ENCODE measurements at places on chromosomes 4 and X.
A peak's percentile ranks its signal among the peaks of the same experiment; 100 is the strongest.

DNA sequence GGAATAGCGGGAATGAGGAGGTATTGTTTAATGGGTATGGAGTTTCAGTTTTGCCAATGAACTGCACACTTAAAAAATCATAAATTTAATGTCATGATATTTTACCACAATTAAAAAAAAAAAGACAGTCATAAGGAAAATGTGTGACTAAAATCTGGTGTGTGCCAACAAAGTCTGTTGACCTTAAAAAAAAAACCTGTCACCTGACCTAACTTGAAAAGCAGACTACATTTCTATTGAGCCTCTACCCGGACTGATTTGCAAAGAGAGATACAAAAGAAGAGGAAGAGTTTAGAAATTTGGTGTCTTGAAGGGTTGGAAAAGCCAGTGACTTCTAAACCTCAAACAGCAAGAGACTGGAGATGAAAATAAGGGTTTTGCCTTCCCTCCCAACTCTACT lies 48.4 kb downstream of the TMEM150C start:
- DNase-seq: no peak

DNA sequence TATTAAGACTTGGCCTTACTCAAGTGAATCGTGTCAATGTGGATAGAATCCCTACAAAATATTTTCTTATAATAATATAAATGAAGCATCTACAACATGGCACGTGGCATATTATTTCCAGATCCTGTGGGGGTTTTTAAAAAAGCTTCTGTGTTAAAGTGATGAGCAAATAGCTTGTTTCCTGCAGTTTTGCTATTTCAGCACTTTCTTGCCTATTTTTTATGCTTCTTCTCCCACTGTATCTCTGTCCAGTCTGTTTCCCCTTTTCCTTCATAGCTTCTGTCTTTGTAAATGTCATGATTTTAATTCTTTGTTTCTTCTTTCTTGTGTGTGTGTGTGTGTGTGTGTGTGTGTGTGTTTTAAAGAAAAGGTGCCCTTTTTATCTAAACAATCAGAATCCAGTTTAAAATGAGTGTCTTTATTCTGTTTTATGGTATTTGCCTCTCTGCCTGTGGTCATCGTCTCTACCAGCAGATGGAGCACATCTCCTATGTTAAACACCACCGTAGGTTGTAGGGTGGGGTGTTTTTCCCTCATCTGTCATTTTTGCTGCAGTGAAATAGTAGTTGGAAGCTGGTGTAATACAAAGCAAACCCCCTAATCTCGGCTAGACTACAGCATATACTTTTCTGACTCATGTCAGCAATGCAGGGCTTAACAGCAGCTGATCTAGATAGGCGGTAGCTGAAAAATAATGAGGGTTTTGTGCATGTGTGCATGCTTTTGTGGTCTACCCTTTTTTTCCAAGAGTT lies 33.1 kb downstream of the FTHL17 start:
- no peak for DNase-seq

DNA sequence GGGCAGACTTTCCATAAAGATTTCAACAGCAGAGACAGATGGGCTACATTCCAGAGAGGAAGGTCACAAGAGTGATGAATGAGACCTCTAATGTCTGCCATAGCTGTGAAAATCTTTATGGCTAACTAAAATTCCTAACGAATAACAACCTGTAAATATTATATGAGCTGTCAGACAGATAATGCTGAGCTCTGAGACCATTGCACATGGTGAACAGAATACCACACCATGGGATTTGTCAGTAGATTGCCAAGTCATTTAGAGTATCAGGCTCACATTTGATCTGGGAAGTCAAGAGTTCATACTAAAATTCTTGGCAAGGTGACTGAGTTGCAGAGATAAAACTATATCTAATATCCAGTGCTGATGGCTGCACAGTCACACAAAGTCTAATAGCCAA lies 259.2 kb upstream of the FTHL17 start:
- no peak for DNase-seq

GRCh38 chr4:108570993-108571569 lies 49.3 kb upstream of the RPL34 start:
- DNase-seq: no peak

- DNase-seq: no peak
Measured at GRCh38 chrX:18966624-18967023, 17.3 kb downstream of the PHKA2 start.

DNA sequence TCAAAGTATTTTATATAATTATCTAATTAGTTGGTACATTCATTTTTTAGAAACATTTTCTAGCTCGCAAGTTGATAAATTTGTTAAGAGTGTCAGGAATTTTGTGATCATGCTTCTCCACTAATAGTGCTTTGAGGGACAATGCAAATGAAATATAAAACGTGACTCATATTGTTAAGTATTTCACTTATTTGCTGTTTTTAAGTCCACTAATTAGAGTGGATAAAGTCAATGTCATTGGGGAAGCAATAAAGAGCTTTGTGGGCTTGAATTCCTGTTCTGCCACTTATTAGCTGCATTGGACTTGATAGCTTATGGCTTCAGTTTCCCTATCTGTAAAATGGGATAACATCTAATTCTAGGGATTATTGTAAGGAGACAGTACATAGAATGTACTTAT lies 26.5 kb upstream of the ANAPC4 start:
- DNase-seq: no peak

DNA sequence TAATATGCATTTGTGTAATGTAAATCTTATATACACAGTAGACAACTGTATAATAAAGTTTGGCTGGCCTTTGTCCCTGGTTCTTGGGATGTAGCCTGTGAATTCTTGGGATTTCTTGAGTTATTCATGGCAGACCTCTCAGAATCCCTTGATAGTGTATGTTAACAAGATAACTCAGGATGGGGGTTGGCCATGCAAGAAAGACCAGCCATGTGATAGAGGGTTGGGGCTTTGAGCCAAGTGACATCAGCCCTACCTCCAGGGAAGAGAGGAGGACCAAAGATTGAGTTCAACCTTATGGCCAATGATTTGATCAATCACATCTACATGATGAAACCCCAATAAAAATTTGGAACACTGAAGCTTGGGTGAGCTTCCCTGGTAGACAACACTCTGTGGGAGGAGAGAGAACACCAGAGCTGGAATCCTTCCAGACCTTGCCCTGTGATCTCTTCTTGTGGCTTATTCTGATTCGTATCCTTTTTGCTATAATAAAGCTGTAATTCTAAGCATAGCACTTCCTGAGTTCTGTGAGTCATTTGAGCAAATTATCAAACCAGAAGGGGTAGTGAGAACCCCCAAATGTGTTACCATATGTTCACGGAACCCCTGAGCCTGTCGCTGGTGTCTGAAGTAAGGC lies 11.3 kb downstream of the SLC2A9 start:
- DNase-seq: no peak

DNA sequence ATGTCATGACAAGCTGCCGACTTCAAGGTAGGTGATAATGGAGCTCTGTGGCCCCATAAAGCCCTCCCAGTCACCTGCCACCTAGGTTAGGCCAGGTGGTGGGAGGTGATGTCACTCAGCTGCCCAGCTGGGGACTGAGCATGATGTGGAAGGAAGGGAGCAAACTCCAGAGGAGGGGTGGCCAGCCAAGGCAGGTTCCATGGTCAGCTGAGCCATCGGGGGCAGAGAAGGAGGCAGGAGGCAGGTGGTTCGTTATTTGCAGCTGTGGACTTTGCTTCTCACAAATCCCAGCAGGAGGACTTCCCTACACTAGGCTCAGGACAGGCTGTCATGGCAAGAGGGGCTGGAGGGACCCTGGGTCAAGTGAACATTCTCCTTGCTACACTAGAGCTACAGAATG lies 2.1 kb downstream of the CCDC120 start:
- DNase-seq: no peak

GRCh38 chrX:19649226-19649995 lies 134.1 kb upstream of the MAP3K15 start:
- no peak for DNase-seq

DNA sequence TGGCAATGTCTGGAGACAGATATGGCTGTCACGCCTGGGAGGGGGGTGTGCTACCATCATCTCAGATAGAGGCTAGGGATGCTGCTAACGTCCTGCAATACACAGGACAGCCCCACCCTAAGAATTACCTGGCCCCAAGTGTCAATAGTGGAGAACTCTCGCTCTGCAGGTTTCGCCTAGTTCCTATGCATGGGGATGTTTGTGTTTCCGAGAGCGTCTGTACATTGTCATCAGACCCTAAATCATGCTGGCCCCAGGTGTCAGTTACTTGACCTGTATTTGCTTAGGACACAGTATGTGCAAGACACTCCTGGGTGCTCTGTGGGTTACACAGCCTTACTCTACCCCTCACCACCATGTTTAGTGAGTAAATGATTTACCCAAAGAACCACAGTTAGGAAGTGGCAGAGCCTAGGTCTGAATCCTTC lies 90.8 kb downstream of the AFF1 start:
- DNase-seq: no peak

- no peak for DNase-seq
Measured at GRCh38 chrX:124113621-124114600, 152.4 kb downstream of the STAG2 start.

GRCh38 chr4:83067058-83067639 lies 32.2 kb downstream of the COPS4 start:
- no peak for DNase-seq

- DNase-seq: peak; percentile 0
Measured at GRCh38 chr4:184163813-184164212, 53.9 kb downstream of the ENPP6 start.

DNA sequence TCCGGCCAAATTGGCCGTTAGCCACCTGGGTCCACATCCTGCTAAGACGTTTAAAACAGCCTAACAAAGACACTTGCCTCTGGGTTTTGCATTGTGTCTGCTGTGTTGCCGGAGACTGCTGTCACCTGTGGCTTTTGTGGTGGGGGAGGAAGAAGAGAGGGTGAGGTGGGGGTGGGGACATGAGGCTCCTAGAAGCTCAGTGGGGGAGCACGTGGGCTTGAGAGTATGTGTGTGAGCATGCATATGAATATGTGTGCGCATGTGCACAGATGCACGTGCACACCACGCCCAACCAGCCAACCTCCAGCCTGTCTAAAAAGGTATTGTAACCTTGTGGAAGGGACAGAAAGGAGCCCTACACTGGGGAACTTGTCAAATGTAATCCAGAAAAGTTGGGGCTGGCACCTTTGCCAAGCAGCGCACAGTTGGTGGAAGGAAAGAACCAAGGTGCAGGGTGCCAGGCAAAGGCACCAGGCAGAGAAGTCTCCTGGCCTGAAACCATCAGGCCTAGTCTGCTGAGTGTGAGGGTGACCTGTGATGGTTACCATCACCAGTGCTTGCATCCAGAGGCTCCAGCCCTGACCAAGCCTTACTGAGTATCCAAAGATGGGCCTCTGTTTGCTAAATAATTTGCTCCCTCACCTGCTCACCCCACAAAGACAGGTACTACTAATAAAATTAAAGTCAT lies 10.1 kb upstream of the SASH3 start:
- DNase-seq: no peak

DNA sequence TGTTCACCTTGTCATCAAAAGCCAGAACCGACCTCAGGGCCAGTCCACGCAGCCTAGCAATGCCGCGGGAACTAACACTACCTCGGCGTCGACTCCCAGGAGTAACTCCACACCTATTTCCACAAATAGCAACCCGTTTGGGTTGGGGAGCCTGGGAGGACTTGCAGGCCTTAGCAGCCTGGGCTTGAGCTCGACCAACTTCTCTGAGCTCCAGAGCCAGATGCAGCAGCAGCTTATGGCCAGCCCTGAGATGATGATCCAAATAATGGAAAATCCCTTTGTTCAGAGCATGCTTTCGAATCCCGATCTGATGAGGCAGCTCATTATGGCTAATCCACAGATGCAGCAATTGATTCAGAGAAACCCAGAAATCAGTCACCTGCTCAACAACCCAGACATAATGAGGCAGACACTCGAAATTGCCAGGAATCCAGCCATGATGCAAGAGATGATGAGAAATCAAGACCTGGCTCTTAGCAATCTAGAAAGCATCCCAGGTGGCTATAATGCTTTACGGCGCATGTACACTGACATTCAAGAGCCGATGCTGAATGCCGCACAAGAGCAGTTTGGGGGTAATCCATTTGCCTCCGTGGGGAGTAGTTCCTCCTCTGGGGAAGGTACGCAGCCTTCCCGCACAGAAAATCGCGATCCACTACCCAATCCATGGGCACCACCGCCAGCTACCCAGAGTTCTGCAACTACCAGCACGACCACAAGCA lies 898 bp downstream of the UBQLN2 start:
- no peak for DNase-seq

- no peak for DNase-seq
Measured at GRCh38 chrX:24184018-24184417, 34.5 kb downstream of the ZFX start.

- DNase-seq: peak; percentile 38
Measured at GRCh38 chr4:56871371-56871866, 36.3 kb upstream of the REST start.

DNA sequence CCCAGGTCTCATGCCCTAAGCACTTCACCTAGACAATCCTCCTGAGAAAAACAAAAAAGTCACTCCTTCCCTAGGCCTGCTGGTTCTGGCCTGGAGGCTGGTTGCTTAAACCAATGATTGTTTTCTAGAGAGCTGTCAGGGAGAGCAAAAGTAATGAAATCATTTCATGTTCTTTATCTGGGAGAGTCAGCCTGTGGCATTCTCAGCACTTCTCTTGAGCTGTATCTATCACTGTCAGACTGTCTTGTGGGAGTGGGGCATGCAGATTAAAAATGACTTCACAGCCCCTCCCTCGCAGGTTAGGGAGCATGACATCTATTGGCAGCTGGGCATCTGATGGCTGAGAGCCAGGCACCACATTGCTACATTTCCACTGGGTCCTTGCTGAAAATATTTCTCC lies 20.4 kb upstream of the TMEM154 start:
- DNase-seq: no peak

- no peak for DNase-seq
Measured at GRCh38 chrX:139801397-139801813, 93.4 kb upstream of the MCF2 start.

DNA sequence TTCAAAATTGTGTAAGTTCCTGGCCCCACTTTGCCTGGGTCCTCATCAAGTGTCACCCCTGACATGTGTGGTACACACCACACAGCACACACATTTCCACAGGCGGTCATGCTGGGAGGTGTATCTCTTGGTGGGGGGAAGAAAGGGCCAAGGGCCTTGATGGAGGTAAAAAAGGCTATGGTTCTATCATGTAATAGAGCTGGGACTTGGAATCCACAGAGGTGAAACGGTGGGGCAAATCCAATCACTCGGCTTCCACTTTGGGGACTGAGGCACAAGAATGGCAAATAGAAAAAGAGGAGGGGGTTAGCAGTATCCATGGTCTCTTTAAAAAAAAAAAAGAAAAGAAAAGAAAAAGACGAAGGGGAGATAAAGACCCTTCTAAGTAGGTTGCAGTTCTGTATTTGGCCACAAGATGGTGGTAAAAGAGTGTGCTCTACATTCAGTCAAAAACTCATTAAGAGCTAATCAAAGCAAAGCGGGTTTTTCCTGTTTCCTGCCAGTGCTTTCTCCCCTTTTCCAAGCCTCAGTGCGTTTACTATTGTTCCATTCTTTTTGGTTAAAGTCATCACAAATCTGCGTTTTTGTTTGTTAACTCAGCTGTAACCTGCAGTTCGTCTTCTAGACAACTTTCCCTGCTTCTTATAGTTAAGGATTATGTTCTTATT lies 37.0 kb upstream of the ATP6AP2 start:
- peak; percentile 21 for DNase-seq

DNA sequence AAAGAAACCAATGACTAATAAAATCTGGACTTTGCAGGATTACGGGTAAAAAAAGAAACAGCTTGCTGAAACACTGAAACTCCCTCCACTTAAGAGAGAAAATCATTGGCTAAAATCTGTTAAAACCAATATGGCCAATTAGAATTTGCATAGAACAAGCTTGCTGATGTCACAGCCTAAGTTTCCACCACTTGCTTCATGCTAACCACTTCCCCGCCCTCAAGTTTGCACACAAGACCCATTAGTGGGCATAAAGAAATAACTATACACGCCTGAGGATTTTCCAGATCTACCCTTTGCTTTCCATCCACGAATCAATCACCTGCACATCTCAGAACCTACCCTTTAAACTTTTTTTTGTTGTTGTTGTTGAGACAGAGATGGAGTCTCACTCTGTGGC lies 42.7 kb upstream of the PHEX start:
- no peak for DNase-seq

Measured in DMS 273 treated with DMSO at 0.1 percent for 48 hours (cell line).